T-helper 9 cell (primary cell): ENCODE measurements at places on chromosomes 16 and 17.

- no peak for DNase-seq
These were observed 68.6 kb downstream of the SEC14L1 start for GRCh38 chr17:77209330-77209748.

DNA sequence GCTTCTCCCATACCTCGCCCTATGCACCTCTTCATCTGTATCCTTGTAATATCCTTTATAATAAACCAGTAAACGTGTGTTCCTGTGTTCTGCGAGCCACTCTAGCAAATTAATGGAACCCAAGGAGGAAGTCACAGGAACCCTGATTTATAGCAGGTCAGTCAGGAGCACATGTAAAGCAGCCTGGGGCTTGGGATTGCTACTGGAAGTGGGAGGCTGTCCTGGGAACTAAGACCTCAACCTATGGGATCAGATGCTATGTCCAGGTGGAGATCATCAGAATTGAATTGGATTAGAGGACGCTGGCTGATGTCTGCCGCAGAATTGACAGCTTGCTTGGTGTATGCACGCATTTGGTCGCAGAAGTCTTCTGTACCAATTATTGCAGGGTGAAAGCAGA, 15.7 kb downstream of the WNT3 start:
- no peak for DNase-seq

DNA sequence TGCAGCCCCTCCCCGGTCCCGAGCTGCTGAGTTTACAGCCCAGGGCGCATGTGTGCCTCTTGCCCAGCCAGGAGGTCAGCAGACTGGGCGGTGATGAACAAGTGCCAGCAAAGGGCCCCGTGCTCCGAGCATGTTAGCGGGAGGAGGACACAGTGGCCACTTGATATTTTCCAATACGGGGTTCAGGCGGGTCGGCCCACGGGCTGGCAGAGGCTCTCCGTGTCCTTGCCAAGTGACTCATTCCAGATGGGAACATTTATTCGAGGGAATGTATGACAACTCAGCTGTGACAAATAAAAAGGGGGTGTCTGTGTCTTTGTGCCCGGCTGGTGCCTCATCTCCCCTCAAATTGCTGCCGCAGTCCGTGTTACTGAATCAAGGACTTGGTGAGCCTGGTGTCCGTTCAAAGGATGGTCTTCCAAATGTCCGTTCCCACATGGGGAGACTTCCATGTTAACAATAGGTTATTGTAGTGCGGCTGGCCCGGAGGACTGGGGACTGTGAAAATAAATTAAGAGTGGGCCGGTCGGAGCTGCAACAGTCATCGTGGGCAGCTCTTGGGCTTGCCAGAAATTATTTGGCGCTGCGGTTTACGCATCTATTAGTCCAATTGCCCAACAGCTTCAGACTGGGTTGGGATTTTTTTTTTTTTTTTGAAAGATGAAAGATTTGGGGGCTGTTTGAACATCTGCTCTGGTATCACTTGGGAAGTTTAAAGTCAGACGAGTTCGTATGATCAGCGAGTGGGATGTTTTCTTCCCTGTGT, 174.0 kb upstream of the CIBAR2 start:
- no peak for DNase-seq

- DNase-seq, result no peak
These were observed 28.2 kb upstream of the DNAI2 start for GRCh38 chr17:74245871-74246270.

GRCh38 chr17:35023538-35023937, 40.0 kb downstream of the RFFL start:
- DNase-seq, result no peak

GRCh38 chr16:48684148-48684547, 74.2 kb upstream of the N4BP1 start:
- DNase-seq, result no peak

DNA sequence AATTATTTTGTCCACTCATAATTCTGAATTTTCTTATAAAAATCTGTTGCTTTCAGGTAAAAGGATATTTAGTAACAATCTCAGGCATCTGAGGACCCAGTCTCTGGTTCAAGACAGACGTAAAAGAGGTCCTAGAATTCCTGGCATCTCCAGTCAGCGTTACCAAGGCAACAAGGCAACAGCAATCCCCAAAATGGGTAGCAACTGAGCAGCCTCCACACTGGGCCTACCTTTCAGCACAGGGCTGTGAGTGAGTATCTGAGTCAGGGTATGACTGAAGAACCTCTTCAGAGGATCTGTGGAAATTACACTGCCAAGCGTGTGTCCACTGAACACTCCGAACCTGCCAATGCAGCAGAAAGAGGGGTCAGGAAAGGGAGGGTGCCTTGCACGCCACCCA, 20.8 kb downstream of the FANCA start:
- no peak for DNase-seq

DNA sequence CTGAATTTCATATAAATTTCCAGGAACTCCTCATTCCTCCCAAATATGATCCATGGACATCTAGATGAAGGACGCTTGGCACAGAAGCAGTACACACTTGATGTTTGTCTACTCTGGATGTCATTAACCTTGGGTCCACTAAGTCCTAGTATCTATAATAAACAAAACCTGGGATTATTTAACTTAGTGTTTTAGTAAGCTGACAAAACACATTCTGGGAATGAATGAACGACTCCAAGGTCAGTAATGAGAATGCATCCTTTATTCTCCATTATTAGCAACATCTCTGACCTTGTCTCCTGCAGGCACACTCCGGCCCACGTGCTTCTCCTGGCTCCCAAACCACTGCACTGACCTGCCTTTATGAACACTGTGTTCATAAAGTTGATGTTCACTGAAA, 24.1 kb upstream of the CDYL2 start:
- no peak for DNase-seq

GRCh38 chr16:19696961-19697360, 21.1 kb downstream of the KNOP1 start:
- no peak for DNase-seq

DNA sequence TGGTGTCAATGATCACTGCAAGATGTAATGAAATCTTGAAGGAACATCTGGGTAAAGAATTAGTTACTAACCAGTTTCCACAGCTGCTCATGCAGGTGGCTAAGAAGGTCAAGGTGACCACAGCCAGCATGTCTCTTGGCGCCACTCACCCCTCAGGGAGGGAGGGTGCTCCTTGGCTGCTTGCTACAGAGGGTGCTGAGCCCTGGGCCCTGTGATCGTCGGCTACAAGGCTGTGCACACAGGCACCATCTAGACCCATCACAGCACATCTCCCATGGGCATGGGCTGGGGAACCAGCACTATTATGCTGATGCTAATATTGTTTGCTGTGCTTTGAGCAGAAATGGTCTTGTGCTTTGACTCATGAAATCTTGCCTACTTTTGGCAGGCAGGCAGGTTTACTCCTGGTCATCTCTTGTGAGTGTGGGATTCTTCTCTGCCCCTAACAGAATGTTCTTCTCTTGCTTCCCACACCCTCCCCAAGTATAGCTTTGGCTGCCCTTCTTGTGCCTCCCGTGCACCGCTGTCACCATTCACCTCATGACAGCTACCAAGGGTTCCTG, 36.4 kb downstream of the TXNDC11 start:
- no peak for DNase-seq

DNA sequence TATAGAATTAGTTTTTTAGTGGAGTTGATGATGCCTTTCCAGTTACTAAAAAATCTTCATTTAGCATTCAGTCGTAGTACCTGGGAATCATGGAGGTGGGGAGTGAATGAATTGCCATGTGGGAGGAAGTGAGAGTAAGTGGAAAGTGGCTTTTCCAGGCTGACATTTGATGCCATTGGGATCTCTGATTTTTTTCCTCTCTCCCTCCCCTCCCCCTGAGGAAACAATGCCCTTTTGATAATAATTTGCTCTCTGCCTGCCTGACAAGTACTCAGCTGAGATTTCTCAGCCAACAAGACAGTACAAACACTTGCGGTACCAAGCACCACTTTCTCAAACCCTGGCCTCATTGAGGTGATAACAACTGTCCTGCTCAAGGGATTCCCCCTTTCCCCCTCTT, 2.2 kb downstream of the UBE2Z start:
- no peak for DNase-seq

GRCh38 chr17:76701471-76701967, 9.2 kb downstream of the MXRA7 start:
- no peak for DNase-seq

DNA sequence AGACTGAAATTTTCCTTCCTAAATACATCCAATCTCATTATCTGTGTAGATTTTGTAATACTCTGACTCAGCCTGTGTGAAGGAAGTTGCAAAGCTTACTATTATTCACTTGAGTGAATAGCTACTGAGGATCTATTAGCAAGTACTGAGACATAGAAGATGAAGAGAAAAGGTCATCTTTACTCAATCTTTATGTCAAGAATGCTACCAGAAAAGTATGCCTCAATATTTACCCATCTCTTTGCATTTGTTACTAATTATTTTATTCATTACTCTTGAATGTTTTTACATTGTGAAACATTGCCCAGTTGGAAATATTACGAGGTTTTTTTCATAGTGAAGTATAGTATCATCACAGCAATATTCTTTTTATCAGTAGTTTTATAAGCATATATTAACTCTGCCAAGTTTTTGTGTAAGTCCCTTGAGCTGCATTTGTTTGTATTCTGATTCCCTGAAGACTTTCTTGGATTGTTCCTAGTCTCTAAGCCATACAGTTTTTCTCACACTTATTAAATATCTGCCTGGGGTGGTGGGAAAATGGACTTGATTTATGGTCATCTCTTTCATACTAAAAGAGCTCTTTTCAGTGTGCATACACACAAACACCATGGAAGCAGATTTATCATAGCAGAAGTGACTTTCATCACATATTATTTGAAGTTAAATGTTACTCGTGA, 110.4 kb downstream of the MRTFB start:
- DNase-seq, result no peak
